ENCODE measurements at places on chromosomes 5 and 9. TPM values are rescaled to one million over a fixed set of nuclear protein-coding genes. Genes with fewer than 3 reads are reported as not detected.

SHLD3 gene
- 3.7 TPM for polyA plus RNA-seq

ADAMTS6 gene
- 0.08 TPM for polyA plus RNA-seq

CMYA5 gene
- polyA plus RNA-seq = 4.0 TPM

NPR3 gene
- not detected for polyA plus RNA-seq

OR2S2 gene
- not detected for polyA plus RNA-seq

SPATA31E1 gene
- polyA plus RNA-seq = not detected

PTCH1 gene
- polyA plus RNA-seq = 6.5 TPM

IL31RA gene
- not detected for polyA plus RNA-seq

CTSV gene
- not detected for polyA plus RNA-seq

IGFBPL1 gene
- 1.3 TPM for polyA plus RNA-seq

C5 gene
- polyA plus RNA-seq = 0.44 TPM

PHF24 gene
- polyA plus RNA-seq = 10.5 TPM

FAM221B gene
- not detected for polyA plus RNA-seq

CDKN2B-AS1 gene
- 2.5 TPM for polyA plus RNA-seq

SLC12A2 gene
- 28.6 TPM for polyA plus RNA-seq

ACSL6 gene
- polyA plus RNA-seq = 90.7 TPM

NUDT12 gene
- polyA plus RNA-seq = 19.1 TPM

LAMC3 gene
- not detected for polyA plus RNA-seq

RFESD gene
- 11.6 TPM for polyA plus RNA-seq

PCAT7 gene
- polyA plus RNA-seq = 0.53 TPM

ANKRD31 gene
- 0.42 TPM for polyA plus RNA-seq

STOML2 gene
- polyA plus RNA-seq = 51.7 TPM

KCNMB1 gene
- 6.3 TPM for polyA plus RNA-seq

UGT3A2 gene
- polyA plus RNA-seq = not detected

DDX4 gene
- not detected for polyA plus RNA-seq

DMRT2 gene
- polyA plus RNA-seq = not detected

SPAG8 gene
- polyA plus RNA-seq = 6.8 TPM

MEIKIN gene
- polyA plus RNA-seq = 0.85 TPM

SHC3 gene
- 0.06 TPM for polyA plus RNA-seq

PRPF4 gene
- polyA plus RNA-seq = 8.3 TPM

HAVCR2 gene
- not detected for polyA plus RNA-seq

HRH2 gene
- polyA plus RNA-seq = 11.5 TPM

PDE6A gene
- not detected for polyA plus RNA-seq

GPR21 gene
- polyA plus RNA-seq = 2.5 TPM

GABRA6 gene
- 21.4 TPM for polyA plus RNA-seq

FAM153A gene
- polyA plus RNA-seq = 8.3 TPM

C5orf52 gene
- polyA plus RNA-seq = not detected

NLN gene
- 3.0 TPM for polyA plus RNA-seq

DND1 gene
- not detected for polyA plus RNA-seq

NUTM2G gene
- not detected for polyA plus RNA-seq

PAIP1 gene
- 75.3 TPM for polyA plus RNA-seq

IL3 gene
- polyA plus RNA-seq = not detected

PAPPA gene
- polyA plus RNA-seq = 0.29 TPM

RASGRF2 gene
- 5.1 TPM for polyA plus RNA-seq

SLC36A3 gene
- not detected for polyA plus RNA-seq

APBA1 gene
- polyA plus RNA-seq = 6.8 TPM

ZBTB43 gene
- 18.3 TPM for polyA plus RNA-seq

MINAR2 gene
- polyA plus RNA-seq = not detected

GABRA1 gene
- 1,123 TPM for polyA plus RNA-seq

INVS gene
- polyA plus RNA-seq = 1.7 TPM

ZNF883 gene
- 51.5 TPM for polyA plus RNA-seq

TNIP1 gene
- polyA plus RNA-seq = 1.4 TPM

All from Purkinje cell (primary cell).